Esophagus muscularis mucosa (tissue), 4 donors: ENCODE measurements at places on chromosomes 4 and X. TPM values are rescaled to one million over a fixed set of nuclear protein-coding genes. Genes with fewer than 3 reads are reported as not detected.

Gene TLR2
- total RNA-seq: 7.6 TPM

GRCh38 chr4:37970702-37971101 is 10.5 kb downstream of the PTTG2 start:
- DNase-seq: no peak

- DNase-seq: no peak
Observed at GRCh38 chr4:19478791-19479190, 772.9 kb upstream of the SLIT2 start.

Gene TMPRSS11B
- not detected for total RNA-seq

GRCh38 chr4:111453216-111453615 is 692.0 kb upstream of the FAM241A start:
- DNase-seq: no peak

Gene ATP1B4
- total RNA-seq: not detected

DNA sequence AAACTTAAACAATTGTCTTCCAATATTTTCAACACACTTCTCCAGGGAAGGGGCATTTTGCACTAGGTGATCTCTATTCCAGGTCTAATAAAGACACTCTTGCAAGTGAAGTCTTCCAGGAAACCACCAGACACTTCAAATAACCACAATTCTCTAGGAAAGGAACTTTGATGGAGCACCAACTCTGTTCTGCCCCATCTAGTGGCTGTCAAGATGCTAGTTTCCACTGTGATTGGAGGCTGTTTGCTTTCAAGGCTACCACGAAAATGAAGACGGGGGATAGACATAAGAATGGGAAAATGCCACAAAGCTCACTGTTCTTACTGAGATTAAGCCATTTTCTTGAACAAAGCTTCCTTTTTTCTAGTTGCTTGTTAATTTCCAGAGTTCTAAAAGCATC is 100.6 kb upstream of the F9 start:
- no peak for DNase-seq

Gene ZGRF1
- total RNA-seq: 4.1 TPM

DNA sequence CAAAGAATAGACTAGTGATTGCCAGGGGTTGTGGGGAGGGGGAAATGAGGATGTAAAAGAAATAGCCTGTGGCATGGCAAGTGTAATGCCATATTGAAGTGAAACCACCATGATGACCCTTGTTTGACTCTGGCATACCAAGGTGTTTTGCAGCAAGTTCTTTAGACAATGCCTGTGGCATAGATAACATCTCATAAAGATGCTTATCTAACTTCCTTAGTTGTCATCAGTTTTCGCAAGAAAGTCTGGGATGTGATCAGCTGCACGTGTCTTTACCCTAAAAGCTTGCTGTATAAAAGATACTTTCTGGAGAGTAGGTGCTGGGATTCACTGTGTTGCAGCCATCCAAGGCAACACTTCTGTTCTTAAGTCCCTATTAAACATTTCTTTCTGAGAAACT is 176.1 kb upstream of the MAGEB16 start:
- no peak for DNase-seq

- peak; percentile 89 for DNase-seq
Observed at GRCh38 chr4:2306773-2307410, 45.0 kb upstream of the MXD4 start.

GRCh38 chr4:40363382-40363920 is 28.3 kb downstream of the CHRNA9 start:
- no peak for DNase-seq

GRCh38 chr4:93313197-93313596 is 515.4 kb upstream of the ATOH1 start:
- DNase-seq: no peak

DNA sequence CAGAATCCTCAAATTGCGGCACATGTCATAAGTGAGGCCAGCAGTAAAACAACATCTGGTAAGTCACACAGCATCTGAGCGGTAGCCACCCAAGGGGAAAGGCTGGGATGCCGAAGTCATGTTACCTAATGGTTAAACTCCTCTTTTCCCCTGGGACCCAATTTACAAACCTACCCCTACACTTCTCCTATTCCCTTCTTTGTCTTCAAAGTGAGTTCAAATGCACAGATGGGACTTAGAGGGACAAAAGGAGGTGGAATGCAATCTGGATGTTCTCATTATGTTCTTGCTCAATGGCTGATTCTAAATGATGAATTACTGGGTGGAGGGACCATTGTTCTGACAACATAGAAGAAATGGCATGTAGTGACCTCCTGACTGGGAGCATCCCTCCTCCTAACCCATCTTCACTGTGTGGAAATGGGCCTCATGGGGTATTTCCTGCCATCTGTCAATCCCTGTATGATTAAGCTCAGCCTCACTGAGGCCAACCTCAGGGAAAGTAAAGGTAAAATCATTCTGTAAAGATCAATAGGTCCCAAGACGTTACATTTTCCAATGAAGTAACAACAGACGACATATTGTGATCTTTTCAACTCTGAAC is 8.5 kb downstream of the CD40LG start:
- DNase-seq: no peak

Gene ZBED1
- total RNA-seq: 41.1 TPM
